ENCODE measurements at places on chromosomes 1 and 21.

- H3K4me3 ChIP-seq: no peak overlapping the region
- no peak overlapping the region for H3K27ac ChIP-seq
- H3K27me3 ChIP-seq: peaks cover 26% of the 10 kb centered on the region
- no peaks in the 10 kb centered on the region for H3K36me3 ChIP-seq
- no peaks in the 10 kb centered on the region for H3K4me1 ChIP-seq
These were observed 8.2 kb downstream of the TTLL7 start for GRCh38 chr1:83990734-83991133.

- H3K27ac ChIP-seq: no peak overlapping the region
- H3K4me1 ChIP-seq: peaks cover 38% of the 10 kb centered on the region
- H3K4me3 ChIP-seq: no peak overlapping the region
These were observed 224.1 kb downstream of the SLC45A1 start for GRCh38 chr1:8541961-8542521.

- H3K4me1 ChIP-seq: no peaks in the 10 kb centered on the region
- peaks cover 3% of the 10 kb centered on the region for H3K27me3 ChIP-seq
- no peak overlapping the region for H3K4me3 ChIP-seq
- no peaks in the 10 kb centered on the region for H3K36me3 ChIP-seq
These were observed 120.4 kb upstream of the GREM2 start for GRCh38 chr1:240732390-240732789.

DNA sequence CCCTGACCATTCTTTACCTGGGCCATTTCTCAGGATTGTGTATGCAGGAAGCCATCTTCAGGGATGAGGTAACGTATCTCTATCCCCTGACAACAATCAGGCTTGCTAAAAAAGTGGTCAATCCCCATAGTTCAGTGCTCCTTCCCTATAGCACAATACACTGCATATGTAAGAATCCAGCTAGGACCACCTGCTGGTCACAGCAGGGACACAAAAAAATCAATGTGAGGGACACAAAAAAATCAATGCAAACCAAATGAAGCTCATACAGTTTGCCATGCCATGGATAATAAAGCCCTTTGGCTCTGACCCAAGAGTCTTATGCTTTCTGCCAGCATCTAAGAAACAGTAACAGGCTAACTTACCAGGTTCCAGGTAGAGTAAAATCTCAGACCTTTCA, 16.3 kb downstream of the ACBD6 start:
- peaks cover 16% of the 10 kb centered on the region for H3K4me1 ChIP-seq
- no peak overlapping the region for H3K27ac ChIP-seq
- no peak for DNase-seq
- no peak overlapping the region for H3K4me3 ChIP-seq
- peaks cover 14% of the 10 kb centered on the region for H3K36me3 ChIP-seq

DNA sequence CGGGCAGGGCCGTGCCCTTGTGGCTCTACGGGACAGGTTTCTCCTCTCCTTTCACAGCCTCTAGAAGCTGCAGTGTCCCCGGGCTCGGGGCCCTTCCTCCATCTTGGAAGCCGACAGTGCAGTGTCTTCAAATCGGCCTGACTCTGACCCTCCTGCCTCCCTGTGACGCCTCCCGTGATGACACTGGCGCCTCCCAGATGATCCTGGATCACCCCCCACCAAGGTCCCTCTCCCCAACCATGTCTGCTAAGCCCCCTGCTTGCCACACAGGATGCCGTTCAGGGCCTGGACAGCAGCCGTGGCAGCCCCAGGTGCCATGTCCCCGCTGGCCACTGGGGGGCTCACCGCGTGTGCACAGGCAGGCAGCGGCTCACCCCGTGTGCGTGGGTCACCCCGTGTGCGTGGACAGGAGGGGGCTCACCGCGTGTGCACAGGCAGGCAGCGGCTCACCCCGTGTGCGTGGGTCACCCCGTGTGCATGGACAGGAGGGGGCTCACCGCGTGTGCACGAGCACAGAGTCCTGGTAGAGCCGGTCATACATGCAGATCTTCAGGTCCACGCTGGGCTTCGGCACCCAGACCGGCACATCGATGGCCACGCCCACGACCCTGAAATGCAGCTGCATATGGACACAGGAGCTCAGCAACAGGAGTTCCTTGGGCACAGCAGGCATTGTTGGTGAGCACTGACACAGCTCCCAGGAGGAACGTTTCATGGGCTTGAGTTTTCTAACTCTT, 24.9 kb upstream of the TMEM52 start:
- peaks cover 2% of the 10 kb centered on the region for H3K27me3 ChIP-seq
- peak; percentile 68 for DNase-seq
- H3K4me3 ChIP-seq: peak overlapping the region; percentile 24
- no peaks in the 10 kb centered on the region for H3K36me3 ChIP-seq

DNA sequence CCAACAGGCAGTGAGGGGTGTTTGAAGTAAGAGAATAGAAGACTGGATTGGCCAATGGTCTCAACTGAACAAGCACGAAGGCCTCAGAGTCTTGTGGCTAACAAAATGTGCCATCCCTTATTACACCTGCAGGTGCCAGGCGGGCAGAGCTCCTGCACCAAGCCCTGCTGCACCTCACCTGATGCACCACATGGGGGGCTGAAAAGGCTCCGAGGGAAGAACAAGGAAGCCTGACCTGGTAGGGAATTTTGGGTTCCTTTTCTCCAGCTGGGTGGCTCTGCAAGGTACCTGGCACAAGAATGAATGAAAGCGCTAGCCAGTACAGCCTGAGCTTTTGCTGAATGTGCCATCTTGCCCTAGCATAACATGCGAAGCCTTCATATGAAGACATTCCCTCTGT, 9.7 kb downstream of the HSD3B1 start:
- no peak overlapping the region for H3K4me3 ChIP-seq
- peaks cover 5% of the 10 kb centered on the region for H3K27me3 ChIP-seq
- H3K36me3 ChIP-seq: no peaks in the 10 kb centered on the region
- H3K27ac ChIP-seq: no peak overlapping the region
- H3K4me1 ChIP-seq: no peaks in the 10 kb centered on the region
- no peak for DNase-seq

- peaks cover 19% of the 10 kb centered on the region for H3K36me3 ChIP-seq
- no peak for DNase-seq
- no peak overlapping the region for H3K4me3 ChIP-seq
- no peaks in the 10 kb centered on the region for H3K4me1 ChIP-seq
- H3K27ac ChIP-seq: no peak overlapping the region
- no peaks in the 10 kb centered on the region for H3K27me3 ChIP-seq
These were observed 88.6 kb downstream of the GPATCH2 start for GRCh38 chr1:217542136-217542777.

DNA sequence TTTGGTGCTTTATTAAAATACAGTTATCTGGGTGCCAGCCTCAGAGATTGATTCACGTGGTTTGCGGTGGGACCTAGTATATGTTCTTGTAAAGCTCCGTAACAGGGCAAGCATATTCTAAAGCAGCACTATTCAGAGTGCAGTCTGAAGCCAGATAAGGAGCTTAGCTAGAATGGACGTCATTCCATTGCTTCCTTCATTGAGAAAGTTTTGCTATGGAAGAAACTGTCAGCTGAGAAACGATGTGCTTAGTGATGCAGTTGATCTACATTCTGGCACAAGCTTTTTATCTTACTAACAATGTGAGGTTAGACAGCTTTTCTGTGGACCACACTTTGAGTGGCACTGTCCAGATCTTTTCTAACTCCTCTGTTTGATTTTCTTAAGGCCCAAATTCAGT, 26.2 kb downstream of the SLC44A3 start:
- no peak overlapping the region for H3K4me3 ChIP-seq
- H3K27ac ChIP-seq: no peak overlapping the region
- peaks cover 7% of the 10 kb centered on the region for H3K27me3 ChIP-seq
- DNase-seq: no peak

DNA sequence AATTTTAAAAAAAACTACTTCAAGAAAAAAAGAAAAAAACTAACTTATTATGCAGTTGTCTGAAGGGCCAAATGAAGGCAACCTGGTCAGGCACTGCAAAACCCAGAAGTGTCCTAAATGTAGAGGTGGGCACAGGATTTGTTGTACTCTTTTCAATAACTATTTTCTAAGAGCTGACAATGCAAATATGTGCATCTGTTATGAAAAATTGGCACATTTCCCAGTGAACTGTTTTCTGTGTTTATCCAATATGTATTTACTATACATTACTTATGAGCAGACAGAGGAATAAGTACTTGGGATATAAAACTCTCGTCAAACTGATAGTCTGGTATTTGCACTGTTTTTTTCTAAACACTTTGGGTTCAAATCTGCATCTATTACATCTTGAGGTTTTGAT, 188.0 kb upstream of the C21orf91 start:
- H3K27me3 ChIP-seq: no peaks in the 10 kb centered on the region
- H3K36me3 ChIP-seq: no peaks in the 10 kb centered on the region
- no peaks in the 10 kb centered on the region for H3K4me1 ChIP-seq
- no peak overlapping the region for H3K27ac ChIP-seq
- H3K4me3 ChIP-seq: no peak overlapping the region

DNA sequence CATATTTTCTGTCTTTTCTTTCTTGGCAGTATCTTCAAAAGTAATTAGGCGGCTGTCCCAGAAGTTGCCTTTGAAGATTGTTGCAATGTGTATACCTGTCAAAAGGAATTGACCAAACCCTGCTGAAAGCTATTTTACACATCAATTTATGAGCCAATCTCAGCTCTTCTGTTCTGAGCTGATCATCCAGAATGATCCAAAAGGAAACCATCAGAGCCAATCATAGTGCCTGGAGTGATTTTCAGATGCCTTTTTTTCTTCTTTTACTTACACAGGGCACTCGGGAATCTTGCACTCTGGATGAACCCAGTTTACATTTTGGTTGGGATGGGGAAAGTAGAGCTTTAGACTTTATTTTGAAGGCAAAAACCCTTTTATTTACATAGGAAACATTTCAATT, 21.8 kb upstream of the APOBEC4 start:
- no peak for DNase-seq
- H3K27me3 ChIP-seq: no peaks in the 10 kb centered on the region
- no peaks in the 10 kb centered on the region for H3K4me1 ChIP-seq
- no peak overlapping the region for H3K4me3 ChIP-seq
- H3K27ac ChIP-seq: no peak overlapping the region
- peaks cover 2% of the 10 kb centered on the region for H3K36me3 ChIP-seq

DNA sequence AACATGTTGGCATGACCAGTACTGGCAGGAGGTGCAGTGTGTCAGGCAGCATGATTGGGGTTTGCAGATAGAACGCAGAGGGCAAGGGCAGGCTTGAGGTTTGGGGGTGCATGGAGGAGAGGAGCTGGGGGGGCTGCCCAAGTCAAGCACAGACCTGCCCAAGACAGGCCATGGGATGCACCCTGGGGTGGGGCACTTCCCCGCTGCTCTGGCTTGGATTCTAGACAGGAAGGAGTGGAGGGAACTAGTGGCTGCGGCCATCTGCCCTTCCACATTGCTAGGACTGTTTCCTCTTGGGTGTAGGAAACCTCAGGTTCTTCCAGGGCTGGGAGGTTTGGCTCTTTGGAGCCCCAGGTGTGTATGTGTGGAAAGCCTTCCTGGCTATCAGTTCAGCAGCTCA, 3.0 kb downstream of the PDXK start:
- peaks cover 5% of the 10 kb centered on the region for H3K36me3 ChIP-seq
- peaks cover 48% of the 10 kb centered on the region for H3K4me1 ChIP-seq
- peaks cover 8% of the 10 kb centered on the region for H3K27me3 ChIP-seq
- H3K27ac ChIP-seq: no peak overlapping the region
- DNase-seq: no peak

- no peak for DNase-seq
- H3K27ac ChIP-seq: no peak overlapping the region
- H3K27me3 ChIP-seq: no peaks in the 10 kb centered on the region
- H3K4me1 ChIP-seq: no peaks in the 10 kb centered on the region
These were observed 83.0 kb downstream of the ST6GALNAC5 start for GRCh38 chr1:76950306-76950705.

GRCh38 chr1:221837896-221838295, 96.0 kb upstream of the DUSP10 start:
- H3K27ac ChIP-seq: peak overlapping the region; percentile 83
- peaks cover 45% of the 10 kb centered on the region for H3K4me1 ChIP-seq
- peak overlapping the region; percentile 71 for H3K4me3 ChIP-seq
- no peaks in the 10 kb centered on the region for H3K36me3 ChIP-seq
- H3K27me3 ChIP-seq: peaks cover 6% of the 10 kb centered on the region
- peak; percentile 31 for DNase-seq

- H3K4me1 ChIP-seq: peaks cover 15% of the 10 kb centered on the region
- no peaks in the 10 kb centered on the region for H3K36me3 ChIP-seq
These were observed 4.9 kb upstream of the SLC44A5 start for GRCh38 chr1:75615613-75616435.

- H3K27me3 ChIP-seq: no peaks in the 10 kb centered on the region
- peaks cover 64% of the 10 kb centered on the region for H3K4me1 ChIP-seq
- no peak for DNase-seq
- H3K27ac ChIP-seq: peak overlapping the region; percentile 2
- H3K36me3 ChIP-seq: peaks cover 23% of the 10 kb centered on the region
These were observed 4.4 kb downstream of the ACBD3 start for GRCh38 chr1:226181996-226182714.

DNA sequence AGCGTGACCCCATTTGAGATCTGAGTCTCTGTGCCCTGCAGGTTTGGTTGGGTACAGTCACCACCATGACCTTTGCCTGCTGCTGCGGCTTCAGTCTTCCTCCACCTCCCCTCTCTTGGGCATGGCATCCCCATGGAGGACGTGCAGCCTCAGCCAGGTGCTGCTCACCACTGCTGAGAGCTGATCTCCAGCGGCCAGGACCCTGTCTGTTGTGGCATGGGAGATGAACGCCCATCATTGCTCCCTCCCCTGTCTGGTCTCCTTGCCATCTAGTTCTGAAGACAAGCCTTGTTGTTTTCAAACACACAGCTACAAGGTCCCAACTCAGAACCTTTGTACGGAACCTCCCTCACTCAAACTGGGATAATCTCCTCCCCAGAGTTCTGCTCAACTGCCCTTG, 19.2 kb upstream of the PKP1 start:
- H3K27ac ChIP-seq: no peak overlapping the region
- no peak for DNase-seq
- H3K4me3 ChIP-seq: no peak overlapping the region
- no peaks in the 10 kb centered on the region for H3K4me1 ChIP-seq
- H3K36me3 ChIP-seq: no peaks in the 10 kb centered on the region
- H3K27me3 ChIP-seq: peaks cover 21% of the 10 kb centered on the region

DNA sequence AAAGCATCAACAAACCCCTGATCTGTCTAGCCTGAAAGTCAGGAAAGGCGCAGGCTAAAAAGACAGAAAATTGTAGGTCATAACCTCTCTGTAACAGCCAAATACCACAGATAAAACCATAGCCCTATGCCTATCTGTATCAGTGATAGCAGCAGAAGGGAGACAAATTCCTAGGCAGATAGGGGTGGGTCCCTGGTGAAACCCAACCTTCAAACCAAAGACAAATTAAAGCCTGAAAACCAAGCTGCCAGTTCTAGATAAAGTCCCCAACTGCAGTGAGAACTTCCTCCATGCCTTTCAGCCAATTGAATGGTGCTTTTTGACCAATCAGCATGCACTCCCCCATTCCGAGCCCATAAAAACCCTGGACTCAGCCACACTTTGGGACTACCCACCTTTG, 115.3 kb downstream of the NTPCR start:
- no peak for DNase-seq
- no peak overlapping the region for H3K27ac ChIP-seq
- H3K4me3 ChIP-seq: no peak overlapping the region
- H3K36me3 ChIP-seq: peaks cover 18% of the 10 kb centered on the region

All from activated naive CD8-positive, alpha-beta T cell treated with anti-CD3 and anti-CD28 coated beads, Interleukin-2, amount 50 U/mL, for 24 hours (primary cell).